ENCODE measurements at places on chromosomes 7 and 10. TPM values are rescaled to one million over a fixed set of nuclear protein-coding genes. Genes with fewer than 3 reads are reported as not detected.

PAPOLB gene
- not detected for total RNA-seq

DNA sequence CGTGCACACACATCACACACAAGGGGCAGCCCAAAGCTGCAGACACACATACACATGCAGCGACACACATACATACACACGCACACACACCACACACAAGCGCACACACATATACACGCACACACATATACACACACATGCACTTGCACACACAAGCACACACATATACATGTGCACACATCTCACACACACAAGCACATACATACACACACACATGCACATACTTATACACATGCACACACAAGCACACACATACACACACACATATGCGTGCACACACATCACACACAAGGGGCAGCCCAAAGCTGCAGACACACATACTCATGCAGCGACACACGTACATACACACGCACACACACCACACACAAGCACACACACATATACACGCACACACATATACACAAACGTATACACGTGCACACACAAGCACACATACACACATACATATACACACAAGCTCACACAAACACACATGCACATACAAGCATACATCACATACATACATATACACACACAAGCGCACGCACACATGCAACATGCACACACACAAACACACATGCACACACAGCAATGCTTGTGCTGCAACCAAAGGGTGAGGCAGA, 178.8 kb upstream of the PFKP start:
- H3K36me3 ChIP-seq = no peaks in the 10 kb centered on the region
- DNase-seq = no peak
- H3K4me3 ChIP-seq = no peak overlapping the region
- H3K27me3 ChIP-seq = peaks cover 33% of the 10 kb centered on the region
- H3K4me1 ChIP-seq = peaks cover 7% of the 10 kb centered on the region
- no peak overlapping the region for H3K27ac ChIP-seq

- H3K4me3 ChIP-seq = no peak overlapping the region
- H3K27ac ChIP-seq = no peak overlapping the region
- H3K36me3 ChIP-seq = no peaks in the 10 kb centered on the region
- no peak for DNase-seq
Measured at GRCh38 chr7:95317546-95317945, 6.8 kb downstream of the PON1 start.

RSPH10B gene
- 0.10 TPM for total RNA-seq

DNA sequence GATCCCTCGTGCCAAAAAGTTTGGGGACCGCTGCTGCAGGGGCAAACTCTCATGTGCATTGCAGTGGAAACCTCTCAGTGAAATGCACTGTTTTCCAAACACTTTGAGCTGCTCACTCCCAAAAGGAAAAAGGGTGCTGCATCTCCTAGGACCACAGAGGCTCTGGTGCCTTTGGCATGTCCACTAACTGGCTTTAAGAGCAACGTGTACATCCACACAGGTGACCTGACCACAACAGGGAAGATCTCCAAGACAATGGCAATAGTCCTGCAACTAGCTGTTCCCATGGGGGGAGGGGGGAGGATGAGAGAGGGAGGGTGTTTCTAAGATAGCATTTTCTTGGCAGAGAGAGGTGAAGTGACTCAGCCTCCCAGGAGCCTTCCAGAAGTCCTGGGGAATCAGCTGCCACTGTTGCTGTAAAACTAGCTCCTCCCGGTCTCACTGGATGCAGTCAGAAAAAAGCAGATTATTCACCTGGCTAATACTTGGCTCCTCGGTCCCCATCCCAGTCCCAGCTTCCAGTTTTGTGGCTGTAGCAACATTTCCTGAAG, 181.7 kb downstream of the HECW1 start:
- no peaks in the 10 kb centered on the region for H3K27me3 ChIP-seq
- no peaks in the 10 kb centered on the region for H3K36me3 ChIP-seq
- peak; percentile 95 for DNase-seq
- peaks cover 7% of the 10 kb centered on the region for H3K4me1 ChIP-seq

DNA sequence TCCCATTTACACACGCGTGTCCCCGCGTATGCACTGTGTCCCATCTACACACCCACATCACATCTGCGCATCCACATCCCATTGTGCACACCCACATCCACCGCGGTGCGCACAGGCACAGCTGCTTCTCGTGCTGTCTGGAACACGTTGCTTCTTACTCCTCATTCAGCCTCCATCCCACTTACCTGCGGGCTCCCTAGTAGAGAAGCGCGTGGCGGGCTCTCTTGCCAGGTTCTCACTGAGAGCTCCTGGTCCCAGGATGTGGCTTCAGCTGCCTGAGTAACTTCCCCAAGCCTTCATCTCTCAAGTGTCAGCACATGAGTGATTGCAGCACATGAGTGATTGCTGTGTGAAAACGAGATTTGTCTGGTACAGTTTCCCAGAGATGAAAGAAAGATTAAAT, 117.8 kb downstream of the TRRAP start:
- H3K27ac ChIP-seq = no peak overlapping the region
- H3K27me3 ChIP-seq = no peaks in the 10 kb centered on the region
- H3K4me1 ChIP-seq = no peaks in the 10 kb centered on the region

DNA sequence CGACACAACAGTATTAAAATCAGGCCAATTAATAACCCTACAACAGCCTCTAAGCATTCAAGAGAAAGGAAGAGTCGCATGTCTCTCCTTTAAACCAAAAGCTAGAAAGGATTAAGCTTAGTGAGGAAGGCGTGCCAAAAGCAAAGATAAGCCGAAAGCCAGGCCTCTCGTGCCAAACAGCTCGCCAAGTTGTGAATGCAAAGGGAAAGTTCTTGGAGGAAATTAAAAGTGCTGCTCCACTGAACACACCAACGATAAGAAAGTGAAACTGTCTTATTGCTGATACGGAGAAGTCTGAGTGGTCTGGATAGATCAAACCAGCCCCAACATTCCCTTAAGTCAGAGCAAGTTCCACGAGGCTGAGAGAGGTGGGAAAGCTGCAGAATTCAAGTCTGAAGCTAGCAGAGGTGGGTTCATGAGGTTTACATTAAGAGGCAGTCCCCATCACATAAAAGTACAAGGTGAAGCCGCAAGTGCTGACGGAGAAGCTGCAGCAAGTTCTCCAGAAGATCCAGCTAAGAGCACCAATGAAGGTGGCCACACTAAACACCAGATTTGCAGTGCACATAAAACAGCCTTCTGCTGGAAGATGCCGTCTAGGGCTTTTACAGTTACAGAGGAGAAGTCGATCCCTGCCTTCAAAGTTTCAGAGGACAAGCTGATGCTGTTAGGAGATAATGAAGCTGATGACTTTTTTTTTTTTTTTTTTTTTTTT, 194.8 kb downstream of the MAD1L1 start:
- H3K4me1 ChIP-seq = no peaks in the 10 kb centered on the region
- no peak overlapping the region for H3K4me3 ChIP-seq
- H3K27me3 ChIP-seq = no peaks in the 10 kb centered on the region
- peaks cover 17% of the 10 kb centered on the region for H3K36me3 ChIP-seq
- no peak overlapping the region for H3K27ac ChIP-seq
- DNase-seq = no peak

DNA sequence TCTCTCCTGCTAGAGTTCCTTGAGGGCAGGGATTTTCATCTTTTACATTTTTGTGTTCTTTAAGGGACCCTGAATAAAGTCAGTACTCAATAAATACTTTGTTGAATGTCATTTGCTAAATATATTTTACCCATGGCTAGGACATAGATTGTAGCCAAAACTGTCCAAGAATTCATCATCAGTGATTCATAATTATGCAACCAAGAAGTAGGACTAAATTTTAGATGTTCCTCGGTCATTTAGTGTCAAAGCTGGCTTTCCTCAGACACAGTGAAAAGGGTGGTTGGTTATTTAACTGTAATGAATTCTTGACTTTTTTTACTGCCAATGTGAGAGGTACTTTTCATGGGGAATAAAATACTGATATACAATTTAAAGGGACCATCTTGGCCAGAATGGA, 3.3 kb downstream of the NUDT13 start:
- H3K4me1 ChIP-seq = peaks cover 12% of the 10 kb centered on the region
- H3K27ac ChIP-seq = peak overlapping the region; percentile 61
- peak; percentile 48 for DNase-seq
- peaks cover 4% of the 10 kb centered on the region for H3K36me3 ChIP-seq

DNA sequence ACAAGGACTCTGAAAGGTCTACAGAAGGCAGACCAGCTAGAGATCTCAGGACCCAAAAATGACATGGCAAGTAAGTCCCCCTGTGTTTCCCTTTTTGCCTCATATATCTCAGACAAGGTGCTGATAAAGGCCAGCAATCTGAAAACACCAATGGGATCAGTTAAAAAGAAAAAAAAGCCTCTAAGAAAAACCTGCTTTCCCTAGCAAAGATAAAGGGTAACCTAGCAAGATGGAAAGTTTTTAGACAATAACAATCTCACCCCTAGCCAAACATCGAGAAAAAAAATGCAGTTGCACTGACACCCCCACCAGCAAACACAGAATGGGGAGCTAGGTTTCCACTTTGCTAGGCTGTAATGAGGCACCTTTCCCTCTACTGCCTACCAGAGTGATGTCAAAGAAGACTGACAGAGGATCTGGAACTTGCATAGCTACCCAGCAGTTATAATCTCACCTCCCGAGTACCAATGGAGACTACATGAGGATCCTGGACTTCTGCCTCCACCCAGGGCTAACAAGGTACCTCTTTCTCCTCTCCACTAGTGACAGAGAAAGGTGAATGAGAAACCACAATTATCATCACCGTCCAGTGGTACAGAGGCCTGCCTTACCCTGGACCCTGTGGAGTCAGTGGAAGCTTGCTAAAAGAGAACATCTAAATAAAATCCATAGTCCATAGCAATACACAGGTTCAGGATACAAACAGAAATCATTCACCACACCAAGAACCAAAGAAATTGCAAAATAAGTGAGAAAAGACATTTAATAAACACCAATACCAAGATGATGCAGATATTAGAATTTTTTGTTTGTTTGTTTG, 240.8 kb downstream of the ARHGAP12 start:
- no peaks in the 10 kb centered on the region for H3K36me3 ChIP-seq
- DNase-seq = no peak
- H3K4me1 ChIP-seq = no peaks in the 10 kb centered on the region
- H3K27me3 ChIP-seq = no peaks in the 10 kb centered on the region
- H3K27ac ChIP-seq = no peak overlapping the region
- no peak overlapping the region for H3K4me3 ChIP-seq

CDH23 gene
- total RNA-seq = 0.07 TPM

- DNase-seq = peak; percentile 48
- peaks cover 25% of the 10 kb centered on the region for H3K4me1 ChIP-seq
- H3K27ac ChIP-seq = no peak overlapping the region
- H3K36me3 ChIP-seq = no peaks in the 10 kb centered on the region
- H3K4me3 ChIP-seq = no peak overlapping the region
Measured at GRCh38 chr10:103238506-103239252, 7.0 kb upstream of the RPEL1 start.

JCAD gene
- total RNA-seq = 0.26 TPM

DNA sequence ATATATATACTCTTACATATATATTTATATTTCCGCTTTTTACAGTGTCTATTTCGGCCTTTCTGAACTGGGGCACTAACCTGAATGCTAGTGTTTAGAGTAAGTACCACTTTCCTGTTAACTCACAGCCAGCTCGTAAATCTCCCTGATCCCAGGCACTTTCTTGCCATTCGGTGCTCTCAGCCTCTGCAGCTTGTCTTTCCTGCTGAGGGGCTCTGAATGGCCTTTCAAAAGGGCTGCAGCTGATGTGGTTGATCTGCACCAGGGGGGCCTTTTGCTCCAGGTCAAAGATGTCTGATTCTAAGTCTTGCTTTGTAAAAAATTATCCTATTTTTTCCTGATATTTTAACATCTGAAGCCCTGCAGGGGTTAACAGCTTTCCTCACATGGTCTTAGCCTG, 25.5 kb upstream of the HPS1 start:
- no peak overlapping the region for H3K27ac ChIP-seq
- DNase-seq = no peak
- H3K36me3 ChIP-seq = no peaks in the 10 kb centered on the region

GRCh38 chr7:155001756-155002410, 1.0 kb downstream of the PAXIP1 start:
- no peak overlapping the region for H3K4me3 ChIP-seq
- H3K36me3 ChIP-seq = peaks cover 21% of the 10 kb centered on the region
- no peak overlapping the region for H3K27ac ChIP-seq

PDE6C gene
- not detected for total RNA-seq

- no peaks in the 10 kb centered on the region for H3K36me3 ChIP-seq
- peak; percentile 42 for DNase-seq
- no peaks in the 10 kb centered on the region for H3K27me3 ChIP-seq
- H3K4me1 ChIP-seq = peaks cover 20% of the 10 kb centered on the region
Measured at GRCh38 chr10:112832361-112832878, 117.6 kb upstream of the TCF7L2 start.

GRCh38 chr10:13840036-13840435, 253.3 kb downstream of the PRPF18 start:
- H3K4me1 ChIP-seq = no peaks in the 10 kb centered on the region
- H3K4me3 ChIP-seq = no peak overlapping the region
- no peak for DNase-seq
- no peaks in the 10 kb centered on the region for H3K27me3 ChIP-seq
- H3K36me3 ChIP-seq = no peaks in the 10 kb centered on the region

METTL27 gene
- total RNA-seq = 4.4 TPM

- no peaks in the 10 kb centered on the region for H3K4me1 ChIP-seq
- H3K27me3 ChIP-seq = no peaks in the 10 kb centered on the region
- H3K36me3 ChIP-seq = no peaks in the 10 kb centered on the region
- no peak overlapping the region for H3K4me3 ChIP-seq
Measured at GRCh38 chr10:75883081-75884072, 452.0 kb downstream of the LRMDA start.

DNA sequence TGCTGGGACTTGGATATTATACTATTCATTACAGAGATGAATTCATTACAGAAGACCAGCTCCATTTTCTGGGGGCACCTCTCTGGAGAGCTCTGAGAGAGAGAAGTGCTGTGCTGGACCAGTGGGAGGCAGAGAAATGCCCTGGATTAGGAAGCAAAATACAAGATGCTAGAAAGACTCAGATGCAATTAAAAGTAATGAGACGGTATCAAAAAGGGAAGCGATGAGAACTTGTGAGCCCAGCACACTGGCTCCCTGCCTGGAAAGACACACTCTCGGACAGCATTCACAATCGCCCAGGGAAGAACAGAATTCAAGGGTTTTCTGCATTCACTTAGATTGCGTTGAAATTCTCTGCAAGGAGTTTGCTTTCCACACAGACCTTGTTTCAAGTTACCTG, 3.5 kb upstream of the FRAT2 start:
- DNase-seq = no peak
- H3K36me3 ChIP-seq = peaks cover 7% of the 10 kb centered on the region
- no peaks in the 10 kb centered on the region for H3K27me3 ChIP-seq
- peaks cover 19% of the 10 kb centered on the region for H3K4me1 ChIP-seq
- no peak overlapping the region for H3K4me3 ChIP-seq

DNA sequence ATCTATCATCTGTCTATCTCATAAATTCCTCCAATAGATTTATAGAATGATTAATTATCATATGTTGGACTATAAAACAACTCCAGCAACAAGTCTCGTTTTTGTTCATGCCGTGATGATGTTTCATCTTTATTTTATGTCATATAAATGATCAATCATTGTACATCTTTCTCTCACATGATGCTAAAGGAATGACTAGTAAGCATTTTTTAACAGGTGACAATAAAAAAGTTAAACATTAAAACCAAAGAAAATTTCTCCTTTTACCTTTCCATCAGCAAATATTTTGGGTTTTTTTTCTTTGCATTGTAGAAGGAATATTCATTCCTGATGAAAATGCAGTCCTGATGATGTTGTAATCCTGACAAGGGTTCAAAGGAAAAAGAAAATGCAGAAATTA, 41.4 kb downstream of the AKR1C3 start:
- H3K27ac ChIP-seq = no peak overlapping the region
- H3K4me3 ChIP-seq = no peak overlapping the region
- no peaks in the 10 kb centered on the region for H3K27me3 ChIP-seq
- no peaks in the 10 kb centered on the region for H3K36me3 ChIP-seq
- DNase-seq = no peak
- H3K4me1 ChIP-seq = no peaks in the 10 kb centered on the region

All from MCF 10A (cell line).